Neural crest cell (in vitro differentiated cells): ENCODE measurements at places on chromosomes 3 and 15.

- DNase-seq: no peak
These were observed 359.2 kb upstream of the THRB start for GRCh38 chr3:24853685-24854490.

- no peak for DNase-seq
These were observed 77.6 kb downstream of the POLR2M start for GRCh38 chr15:57784081-57784511.

DNA sequence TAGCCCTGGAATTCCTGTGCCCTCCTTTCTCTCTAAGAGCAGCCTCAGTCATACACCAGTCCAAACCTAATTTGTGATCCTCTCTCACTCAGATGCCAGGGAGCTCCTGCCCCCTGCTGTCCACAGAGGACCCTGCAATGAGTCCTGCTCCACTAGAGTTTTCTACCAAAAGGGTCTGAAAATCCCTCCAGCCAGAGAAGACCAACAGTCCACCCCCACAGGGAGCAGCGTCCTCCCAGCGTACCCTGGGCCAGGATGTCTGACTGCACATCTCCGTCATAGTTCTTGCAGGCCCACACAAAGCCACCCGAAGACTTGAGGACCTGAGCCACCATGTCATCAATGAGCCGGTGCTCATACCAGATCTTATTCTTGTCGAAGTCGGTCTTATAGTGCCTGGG, 15.4 kb downstream of the IDH2 start:
- DNase-seq: peak; percentile 52

GRCh38 chr15:34644061-34644460, 60.6 kb upstream of the GOLGA8B start:
- no peak for DNase-seq

DNA sequence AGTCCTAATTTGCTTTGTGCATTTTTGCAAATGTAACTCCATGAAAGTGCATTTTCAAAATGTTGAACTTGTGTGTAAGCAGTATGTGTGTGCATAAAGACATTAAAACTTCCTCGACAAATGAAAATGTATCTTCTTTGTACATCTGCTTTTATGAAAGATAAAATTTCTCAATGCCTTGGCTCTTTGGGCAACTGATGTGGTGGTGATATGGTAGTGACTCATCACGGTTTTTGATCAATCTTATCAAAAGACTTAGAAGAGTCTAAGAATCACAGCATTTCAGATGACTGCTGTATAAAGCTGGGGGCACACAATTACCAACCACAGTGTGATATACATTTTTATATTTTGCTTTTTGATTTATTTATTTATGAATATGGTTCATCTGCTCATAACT, 5.4 kb upstream of the MASP1 start:
- DNase-seq: no peak

GRCh38 chr3:17195192-17195611, 310.4 kb downstream of the PLCL2 start:
- no peak for DNase-seq

GRCh38 chr3:172094621-172095557, 55.5 kb downstream of the FNDC3B start:
- DNase-seq: no peak

DNA sequence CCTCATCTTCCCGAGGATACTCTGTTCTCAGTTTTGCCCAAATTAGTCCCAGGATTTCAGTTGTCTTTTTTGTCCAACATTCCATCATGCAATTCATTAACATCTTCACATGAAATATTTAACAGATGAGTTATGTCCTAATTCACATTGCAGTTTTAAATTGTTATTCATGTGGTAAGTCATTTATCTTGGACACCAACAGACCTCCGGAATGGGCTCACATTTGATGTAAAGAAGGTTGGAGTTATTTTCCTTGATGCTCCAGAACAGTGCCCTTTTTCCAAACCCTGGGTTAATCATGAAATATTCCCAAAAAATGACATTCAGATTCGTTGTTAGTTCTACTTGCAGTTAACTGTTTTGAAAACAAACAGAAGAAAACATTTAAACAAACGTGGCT, 32.8 kb upstream of the LRTM1 start:
- DNase-seq: no peak

DNA sequence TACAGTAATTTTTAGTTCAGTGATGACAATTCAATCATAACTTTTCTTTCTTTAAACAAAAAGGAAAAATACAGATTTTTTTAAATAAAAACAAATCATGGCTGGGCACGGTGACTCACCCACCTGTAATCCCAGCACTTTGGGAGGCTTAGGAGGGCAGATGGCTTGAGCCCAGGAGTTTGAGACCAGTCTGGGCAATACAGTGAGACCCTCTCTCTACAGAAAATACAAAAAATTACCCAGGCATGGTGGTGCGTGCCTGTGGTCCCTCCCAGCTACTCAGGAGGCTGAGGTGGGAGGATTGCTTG, 25.6 kb upstream of the ATG7 start:
- no peak for DNase-seq

DNA sequence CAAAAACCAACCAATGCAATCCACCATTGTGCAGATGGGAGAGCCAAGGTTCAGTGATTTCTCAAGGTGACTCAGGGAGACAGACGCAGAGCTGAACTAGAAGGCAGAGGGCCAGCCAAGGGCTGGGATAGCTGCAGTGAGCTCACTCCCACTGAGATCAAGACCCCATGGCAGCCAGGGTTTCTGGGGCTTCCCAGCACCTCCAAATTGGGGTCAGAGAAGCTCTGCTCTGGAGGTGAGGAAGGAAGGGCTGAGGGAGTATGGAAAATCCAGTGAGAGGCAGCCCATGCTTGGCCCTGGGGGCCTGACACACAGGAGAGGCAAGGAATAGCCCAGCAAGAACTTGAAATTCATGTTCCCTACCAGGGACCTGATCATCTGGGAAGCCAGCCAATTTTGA, 61.0 kb downstream of the ISG20 start:
- no peak for DNase-seq

DNA sequence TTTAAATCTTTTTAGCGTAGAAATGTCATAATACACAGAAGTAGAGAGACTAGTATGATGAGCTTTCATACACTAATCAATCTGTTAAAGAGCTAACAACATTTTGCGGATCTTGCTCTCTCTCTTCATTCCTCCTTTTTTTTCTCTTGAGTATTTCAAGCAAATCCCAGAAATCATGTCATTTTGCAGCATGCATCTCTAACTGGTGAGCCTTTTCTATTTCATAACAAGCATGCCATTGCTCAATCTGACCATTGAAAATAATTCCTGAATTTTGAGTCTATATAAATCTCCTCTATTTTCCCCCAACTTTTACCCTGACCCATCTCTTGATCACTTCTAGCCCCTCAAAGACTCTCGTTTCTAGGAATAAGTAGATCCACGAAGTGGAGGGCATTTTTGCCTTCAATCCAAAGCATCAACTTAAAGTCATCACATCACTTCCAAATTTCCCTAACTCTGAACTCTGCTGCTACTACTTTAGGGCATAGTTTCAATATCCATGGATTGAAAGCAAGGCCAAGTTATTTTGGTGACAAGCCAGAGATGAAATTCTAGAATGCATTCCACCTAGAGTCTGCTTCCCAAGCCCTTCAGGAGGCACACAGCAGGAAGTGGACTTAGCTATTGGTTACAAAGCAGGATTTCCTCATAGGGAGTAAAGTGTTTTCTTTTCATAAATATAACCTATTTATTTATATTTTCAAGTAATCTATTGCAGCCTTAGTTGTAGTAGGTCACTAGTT, 253.5 kb upstream of the ZPLD1 start:
- no peak for DNase-seq

GRCh38 chr15:73700041-73700842, 16.1 kb downstream of the CD276 start:
- DNase-seq: peak; percentile 71

DNA sequence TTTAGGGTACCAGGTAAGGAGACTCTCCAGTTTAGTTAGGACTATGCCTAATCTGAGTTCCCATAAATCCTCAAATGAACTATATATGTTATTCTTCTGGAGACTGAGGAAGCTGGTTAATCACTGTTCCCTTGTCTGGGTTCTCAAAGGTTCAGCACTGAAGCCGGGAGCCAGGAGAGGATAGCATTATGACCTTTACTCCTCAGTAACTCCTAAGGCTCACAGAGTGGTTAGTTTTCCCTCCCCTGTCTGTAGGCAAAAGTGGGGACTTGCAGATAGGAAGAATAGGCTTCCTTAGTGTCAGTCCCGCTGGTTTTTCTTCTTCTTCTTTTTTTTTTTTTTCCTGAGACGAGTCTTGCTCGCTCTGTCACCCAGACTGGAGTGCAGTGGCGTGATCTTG, 50.4 kb downstream of the CRTC3 start:
- no peak for DNase-seq

DNA sequence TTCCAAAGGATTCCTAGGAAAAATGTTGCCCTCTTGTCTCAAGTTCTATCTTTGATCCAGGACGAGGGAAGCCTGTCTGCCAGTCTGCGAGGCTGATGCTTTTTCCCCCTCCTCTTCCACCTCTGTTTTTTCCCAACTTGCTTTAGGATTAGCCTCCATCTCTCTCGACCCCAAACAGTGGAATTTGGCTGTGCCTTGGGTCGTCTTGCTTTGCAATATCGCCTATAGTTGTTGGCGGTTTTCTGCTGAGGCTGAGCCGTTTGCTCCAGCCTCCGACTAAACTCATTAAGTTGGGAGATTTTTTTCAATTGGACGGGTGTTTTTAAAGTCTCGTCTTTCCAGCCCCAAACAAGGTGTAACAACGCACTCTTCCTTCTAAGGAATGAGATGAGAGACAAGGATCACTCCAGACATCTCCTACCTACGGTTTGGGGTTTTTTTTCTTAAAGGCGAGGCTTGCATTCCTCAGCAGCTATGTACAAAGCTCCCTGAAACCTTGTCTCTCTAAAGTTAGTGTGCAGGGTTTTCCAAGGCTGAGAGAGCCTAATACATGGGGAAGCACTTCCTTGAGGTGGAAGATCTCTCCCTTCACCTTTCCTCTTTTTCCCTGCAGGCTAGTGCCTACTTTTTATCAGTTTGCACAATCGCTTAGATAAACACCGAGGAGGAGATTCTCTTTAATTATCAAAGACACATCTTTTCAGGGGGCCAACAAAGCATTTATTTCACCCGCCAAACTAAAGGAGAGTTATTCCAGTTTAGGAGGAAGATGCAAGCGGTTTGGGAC, 4.8 kb upstream of the NR2F2 start:
- DNase-seq: no peak

- DNase-seq: peak; percentile 68
These were observed 99.3 kb downstream of the BDH1 start for GRCh38 chr3:197456261-197457091.

DNA sequence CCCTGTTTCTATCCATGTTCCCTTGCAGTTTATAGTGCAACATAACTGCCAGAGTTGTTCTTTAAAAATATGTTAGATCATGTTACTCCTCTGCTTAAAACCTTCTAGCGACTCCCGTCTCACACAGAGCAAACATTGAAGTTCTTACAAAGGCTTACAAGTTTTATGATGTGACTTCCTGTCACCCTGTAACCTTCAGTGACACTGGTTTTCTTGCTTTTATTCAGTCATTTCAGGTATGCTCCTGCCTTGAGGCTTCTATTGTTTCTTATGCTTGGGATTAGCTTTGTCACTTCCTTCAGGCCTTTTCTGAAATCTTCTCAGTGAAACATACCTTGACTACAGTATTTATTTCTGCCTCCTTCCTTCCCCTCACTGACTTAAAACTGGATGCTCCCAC, 252.1 kb downstream of the DOCK3 start:
- DNase-seq: no peak

GRCh38 chr15:64809649-64810496, 15.6 kb downstream of the PIF1 start:
- peak; percentile 92 for DNase-seq

DNA sequence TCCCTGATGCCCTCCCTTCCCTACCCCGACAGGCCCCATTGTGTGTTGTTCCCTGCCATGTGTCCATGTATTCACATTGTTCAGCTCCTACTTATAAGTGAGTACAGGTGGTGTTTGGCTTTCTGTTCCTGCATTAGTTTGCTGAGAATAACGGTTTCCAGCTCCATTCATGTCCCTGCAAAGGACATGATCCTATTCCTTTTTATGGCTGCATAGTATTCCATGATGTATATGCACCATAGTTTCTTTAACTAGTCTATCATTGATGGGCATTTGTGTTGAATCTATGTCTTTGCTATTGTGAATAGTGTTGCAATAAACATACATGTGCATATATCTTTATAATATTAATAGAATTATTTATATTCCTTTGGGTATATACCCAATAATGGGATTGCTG, 52.1 kb upstream of the TNFSF10 start:
- DNase-seq: no peak

DNA sequence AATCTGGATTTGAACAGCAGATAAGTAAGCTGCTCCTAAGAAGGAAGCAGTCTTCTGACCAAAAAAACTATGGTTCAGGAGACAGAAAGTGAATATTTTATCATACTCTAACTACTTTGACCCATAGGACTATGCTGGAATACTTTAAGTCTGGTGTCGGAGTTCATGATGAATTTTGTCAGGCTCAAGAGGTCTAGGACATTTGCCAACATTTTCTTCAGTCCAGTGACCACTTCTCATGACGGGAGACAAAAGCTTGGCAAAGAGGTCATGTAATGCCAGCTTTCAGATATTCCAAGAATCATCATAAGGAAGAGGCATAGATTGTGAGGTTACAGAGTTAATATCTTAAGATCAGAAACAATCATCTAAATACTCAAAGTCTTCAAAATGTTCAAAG, 20.5 kb upstream of the DCBLD2 start:
- no peak for DNase-seq

DNA sequence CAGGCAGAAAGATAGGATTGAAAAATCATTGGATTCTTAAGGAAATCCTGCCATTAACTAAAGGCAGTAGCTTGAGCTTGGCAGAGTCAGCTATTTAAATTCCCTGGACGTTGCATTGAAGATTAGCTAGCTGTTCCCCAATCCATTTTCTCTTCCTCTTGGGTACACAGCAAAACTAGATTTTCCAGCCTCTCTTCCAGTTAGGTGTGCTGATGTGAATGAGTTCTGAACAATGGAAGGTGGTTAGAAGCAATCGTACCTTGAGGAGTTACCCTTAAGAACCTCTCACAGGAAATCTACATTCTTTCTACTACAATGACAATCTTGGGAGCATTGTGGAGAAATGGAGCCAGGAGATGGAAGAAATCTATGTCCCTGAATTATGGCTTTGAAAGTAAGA, 383.2 kb upstream of the TBL1XR1 start:
- DNase-seq: no peak

GRCh38 chr3:14047027-14047426, 77.6 kb downstream of the CHCHD4 start:
- DNase-seq: no peak

DNA sequence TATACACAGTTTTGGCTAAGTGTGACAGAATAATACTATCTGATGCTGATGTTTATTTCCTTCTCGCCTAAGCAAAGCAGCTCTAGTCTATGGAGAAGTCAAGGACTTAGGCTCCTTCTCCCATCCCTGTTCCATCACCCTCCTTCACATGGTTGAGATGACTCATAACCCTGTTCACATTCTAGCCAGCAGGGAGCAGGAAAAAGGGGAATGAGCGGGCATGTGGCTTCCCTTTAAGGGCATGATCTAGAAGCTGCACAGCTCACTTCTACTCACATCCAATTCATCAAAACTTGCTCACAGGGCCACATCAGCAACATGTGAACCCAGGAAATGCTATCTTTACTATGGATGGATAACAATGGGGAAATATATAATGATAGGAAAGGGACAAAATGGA, 40.9 kb downstream of the CBLB start:
- DNase-seq: no peak
